ENCODE measurements at places on chromosomes 4 and X.

DNA sequence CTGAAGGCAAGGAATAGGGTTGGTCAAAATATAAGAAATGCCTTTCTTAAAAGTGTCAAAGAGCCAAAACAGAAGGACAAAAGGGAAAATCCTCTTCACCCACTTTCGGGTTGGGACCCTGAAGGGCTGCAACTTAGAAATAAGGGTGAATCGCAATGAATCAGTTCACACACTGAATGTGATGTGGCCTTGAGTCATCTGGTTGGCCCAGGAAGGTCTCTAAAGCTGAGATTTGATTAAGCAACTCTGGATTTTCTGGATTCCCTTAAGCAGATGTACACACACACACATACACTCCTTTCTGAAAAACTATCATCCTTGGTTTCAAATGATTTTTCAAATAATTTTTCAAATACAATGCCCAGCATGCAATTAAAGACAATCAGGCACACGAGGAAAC is 13.1 kb downstream of the TAB3 start:
- no peak for DNase-seq

DNA sequence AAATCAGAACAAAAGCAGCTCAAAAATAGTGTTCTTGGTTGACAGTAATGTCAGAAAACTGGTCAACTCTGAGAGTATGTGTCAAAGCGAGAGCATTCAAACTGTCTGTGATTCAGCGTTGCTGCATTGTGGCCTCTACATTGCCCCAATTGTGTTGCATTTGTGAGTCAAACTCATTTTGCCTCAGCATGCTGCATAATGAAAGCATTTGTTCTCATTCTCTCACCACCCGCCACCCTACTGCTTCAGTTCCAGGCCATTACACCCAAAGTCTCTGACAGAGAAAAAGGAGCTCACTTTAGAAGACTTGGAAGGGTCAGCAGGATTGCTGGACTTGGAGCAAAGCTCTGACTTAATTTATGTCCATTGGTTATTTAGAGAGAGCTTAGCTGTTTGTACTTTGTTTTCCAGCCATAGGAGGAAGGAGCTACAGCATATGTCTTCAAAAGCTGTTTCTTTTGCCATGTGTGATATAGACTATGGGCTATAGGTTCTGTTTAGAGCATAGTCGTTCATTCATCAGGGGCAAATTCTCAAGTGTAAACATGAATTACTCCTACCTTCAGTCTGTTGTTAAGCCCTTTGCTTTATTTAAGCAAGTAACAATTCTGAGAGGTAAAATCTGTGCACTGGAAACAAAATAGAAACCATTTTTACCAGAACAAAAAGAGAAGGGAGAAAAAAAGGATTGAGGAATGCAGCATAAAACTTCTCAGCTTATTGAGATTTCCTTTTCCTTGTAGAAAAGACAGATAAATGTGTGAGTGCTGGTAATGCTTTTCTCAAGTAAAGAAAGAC is 153.4 kb upstream of the ANK2 start:
- DNase-seq: no peak

DNA sequence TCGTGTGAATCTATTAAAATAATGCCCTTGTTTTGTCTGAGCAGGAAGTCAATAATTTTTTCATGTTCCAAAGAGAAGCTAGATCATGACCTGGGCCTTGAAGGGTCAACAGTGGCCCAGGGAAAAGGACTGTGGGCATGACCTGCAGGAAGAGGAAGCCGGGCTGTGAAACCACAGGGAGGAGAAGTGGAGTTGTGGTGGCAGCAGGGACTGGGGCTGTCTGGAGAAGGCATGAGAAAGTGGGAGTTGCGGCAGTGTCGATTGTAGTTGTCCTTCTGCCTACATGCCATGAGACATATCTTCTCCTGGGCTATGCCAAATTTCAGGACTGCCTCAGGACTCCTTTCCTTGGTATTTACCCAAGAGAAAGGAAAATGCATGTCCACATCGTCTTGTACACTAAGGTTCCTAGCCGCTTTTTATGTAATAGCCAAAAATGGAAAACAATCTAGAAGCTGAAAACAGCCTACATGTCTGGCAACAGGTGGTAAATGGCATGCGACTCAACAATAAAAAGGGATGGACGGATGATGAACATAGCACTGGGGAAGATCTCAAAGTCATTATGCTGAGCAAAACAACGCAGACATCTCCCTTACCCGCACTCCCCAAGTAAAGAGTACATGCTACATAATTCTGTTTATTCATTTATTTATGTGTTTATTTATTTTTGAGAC is 13.6 kb upstream of the PTTG2 start:
- DNase-seq: no peak

- no peak for DNase-seq
These were observed 6.9 kb upstream of the KIAA1210 start for GRCh38 chrX:119134466-119134865.

DNA sequence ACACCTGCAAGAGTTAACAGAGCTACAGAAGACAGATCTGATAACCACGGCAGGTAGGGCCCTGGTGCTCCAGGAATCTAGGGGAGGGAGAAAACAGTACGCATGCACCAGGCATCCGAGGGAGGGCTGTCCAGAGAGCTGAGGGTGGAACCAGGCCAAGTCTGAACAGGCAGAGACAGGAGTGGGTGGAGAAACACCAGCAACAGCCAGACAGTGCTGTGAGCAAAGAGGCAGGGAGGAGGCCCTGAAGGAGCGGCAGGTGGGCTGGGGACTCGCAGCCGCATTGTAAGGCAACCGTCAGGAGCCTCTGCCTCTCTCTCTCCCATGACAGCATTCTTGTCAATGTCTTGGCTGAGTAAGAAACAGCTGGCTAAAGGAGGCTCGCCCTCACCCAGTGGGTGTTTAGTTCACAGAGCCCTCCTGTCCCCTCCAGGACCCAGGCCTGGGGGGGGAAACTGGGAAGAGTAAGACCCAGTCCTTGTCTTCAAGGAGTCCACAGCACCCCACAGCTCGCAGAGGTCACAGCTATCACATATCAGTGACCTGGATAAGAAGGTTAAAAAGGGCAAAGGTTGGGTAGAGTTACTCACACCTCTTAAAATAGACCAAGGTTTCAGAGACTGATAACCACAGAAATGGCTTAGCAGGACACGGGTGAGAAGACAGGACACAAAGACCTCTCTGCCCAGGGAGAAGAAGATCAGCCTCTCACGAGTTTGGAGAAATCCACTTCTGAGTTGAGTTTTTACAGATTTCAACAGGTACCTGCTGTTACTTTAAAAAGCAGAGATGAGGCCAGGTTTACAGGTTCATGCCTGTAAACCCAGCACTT is 10.5 kb downstream of the ACSL1 start:
- no peak for DNase-seq

GRCh38 chr4:99282731-99283130 is 8.1 kb downstream of the ADH1A start:
- DNase-seq: no peak
